PC-9 (cell line): ENCODE measurements at places on chromosomes 3 and 15. TPM values are rescaled to one million over a fixed set of nuclear protein-coding genes. Genes with fewer than 3 reads are reported as not detected.
A peak's percentile ranks its signal among the peaks of the same experiment; 100 is the strongest.

The NANOGP8 gene
- not detected in 2 replicates for total RNA-seq

The CHD2 gene
- total RNA-seq, result 105 and 120 TPM in 2 replicates

The GPR176 gene
- 4.2 and 4.7 TPM in 2 replicates for total RNA-seq

The SLC12A1 gene
- total RNA-seq, result not detected in 2 replicates

The FAM174B gene
- 77.5 and 90.3 TPM in 2 replicates for total RNA-seq

The PIERCE2 gene
- total RNA-seq, result 1.2 and 2.1 TPM in 2 replicates

The CYP1A2 gene
- total RNA-seq, result not detected in 2 replicates

The PTH1R gene
- not detected in 2 replicates for total RNA-seq

The OR5K2 gene
- not detected in 2 replicates for total RNA-seq

The CHDH gene
- total RNA-seq, result 0.28 TPM in 1 of 2 replicates, not detected in the other

The DTWD1 gene
- total RNA-seq, result 21.1 and 24.5 TPM in 2 replicates

DNA sequence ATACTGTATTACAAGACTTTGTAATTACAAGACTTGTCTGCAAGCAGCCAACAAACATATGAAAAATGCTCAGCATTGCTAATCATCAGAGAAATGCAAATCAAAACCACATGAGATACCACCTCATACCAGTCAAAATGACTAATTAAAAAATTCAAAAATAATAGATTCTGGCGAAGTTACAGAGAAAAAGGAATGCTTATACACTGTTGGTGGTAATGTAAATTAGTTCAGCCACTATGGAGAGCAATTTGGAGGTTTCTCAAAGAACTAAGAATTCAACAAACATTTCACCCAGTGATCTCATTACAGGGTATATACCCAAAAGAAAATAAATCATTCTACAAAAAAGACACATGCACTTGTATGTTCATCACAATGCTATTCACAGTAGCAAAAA lies 617.5 kb upstream of the CCDC54 start:
- DNase-seq, result no peak

GRCh38 chr15:38610748-38611147 lies 46.1 kb upstream of the RASGRP1 start:
- DNase-seq, result no peak

- DNase-seq, result no peak
Observed at GRCh38 chr3:105466495-105467404, 100.0 kb downstream of the ALCAM start.

- peak; percentile 25 for DNase-seq
Observed at GRCh38 chr3:156382458-156383346, 172.2 kb downstream of the SSR3 start.

DNA sequence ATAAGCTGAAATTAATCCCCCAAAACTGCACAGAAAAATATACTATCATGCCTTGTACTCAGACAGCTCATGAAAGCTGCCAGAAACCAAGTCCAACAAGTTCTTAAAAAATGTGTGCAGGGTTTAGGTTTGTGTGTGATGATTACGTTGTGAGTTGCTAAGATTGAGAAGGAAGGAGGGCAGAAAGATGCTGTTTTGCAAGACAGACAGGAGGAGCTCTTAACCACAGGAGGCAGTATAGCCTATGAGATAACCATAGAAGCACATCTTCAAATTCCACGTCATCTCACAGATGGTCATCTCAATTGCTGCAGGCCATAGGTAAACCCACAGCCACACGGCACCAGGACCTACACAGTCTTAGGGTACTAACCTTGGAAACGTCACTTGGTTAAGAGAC lies 191.9 kb downstream of the STT3B start:
- no peak for DNase-seq

GRCh38 chr3:14562121-14562890 lies 22.2 kb upstream of the GRIP2 start:
- no peak for DNase-seq

- DNase-seq, result no peak
Observed at GRCh38 chr15:73282567-73283365, 86.0 kb downstream of the HCN4 start.

DNA sequence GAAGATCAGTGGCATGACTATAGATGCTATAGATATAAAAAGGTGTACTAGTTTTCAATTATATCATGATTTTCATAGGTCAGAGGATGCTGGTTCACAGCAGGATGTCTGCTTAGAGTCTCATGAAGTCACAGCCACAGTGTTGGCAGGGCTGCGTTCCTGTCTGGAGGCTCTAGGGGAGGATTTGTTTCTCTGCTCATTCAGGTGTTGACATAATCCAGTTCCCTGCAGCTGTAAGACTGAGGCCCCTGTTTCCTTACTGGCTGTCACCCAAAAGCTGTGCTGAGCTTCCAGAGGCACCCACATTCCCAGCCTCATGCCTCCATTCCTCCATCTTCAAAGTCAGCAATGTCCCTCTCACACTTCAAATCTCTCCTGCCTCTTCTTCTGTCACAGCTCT lies 170.7 kb downstream of the OCA2 start:
- no peak for DNase-seq

GRCh38 chr3:158463556-158463955 lies 107.4 kb upstream of the MLF1 start:
- no peak for DNase-seq

DNA sequence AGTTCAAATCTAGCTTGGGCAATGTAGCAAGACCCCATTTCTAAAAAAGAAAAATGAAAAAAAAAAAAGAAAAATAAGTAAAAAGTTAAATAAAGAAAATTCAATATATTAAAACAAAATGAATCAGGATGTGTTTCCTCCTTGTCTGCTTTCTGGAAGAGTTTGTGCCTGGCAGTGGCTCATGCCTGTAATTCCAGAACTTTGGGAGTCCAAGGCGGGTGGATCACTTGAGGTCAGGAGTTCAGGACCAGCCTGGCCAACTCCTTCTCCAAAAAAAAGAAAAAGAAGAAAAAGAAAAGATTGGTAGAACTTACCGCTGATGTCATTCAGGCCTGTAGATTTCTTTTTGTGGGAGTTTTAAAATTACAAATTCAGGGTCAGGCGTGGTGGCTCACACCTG lies 36.8 kb downstream of the DAG1 start:
- DNase-seq, result no peak

GRCh38 chr3:40753951-40754350 lies 229.2 kb downstream of the ZNF621 start:
- no peak for DNase-seq

- DNase-seq, result no peak
Observed at GRCh38 chr3:106299300-106300098, 430.7 kb upstream of the CBLB start.

GRCh38 chr15:61582092-61582491 lies 353.0 kb upstream of the RORA start:
- no peak for DNase-seq

GRCh38 chr3:13194285-13195209 lies 121.3 kb upstream of the IQSEC1 start:
- DNase-seq, result no peak

- DNase-seq, result no peak
Observed at GRCh38 chr3:195224980-195225580, 45.9 kb downstream of the XXYLT1 start.

- no peak for DNase-seq
Observed at GRCh38 chr3:47512416-47513124, 942 bp downstream of the ELP6 start.

DNA sequence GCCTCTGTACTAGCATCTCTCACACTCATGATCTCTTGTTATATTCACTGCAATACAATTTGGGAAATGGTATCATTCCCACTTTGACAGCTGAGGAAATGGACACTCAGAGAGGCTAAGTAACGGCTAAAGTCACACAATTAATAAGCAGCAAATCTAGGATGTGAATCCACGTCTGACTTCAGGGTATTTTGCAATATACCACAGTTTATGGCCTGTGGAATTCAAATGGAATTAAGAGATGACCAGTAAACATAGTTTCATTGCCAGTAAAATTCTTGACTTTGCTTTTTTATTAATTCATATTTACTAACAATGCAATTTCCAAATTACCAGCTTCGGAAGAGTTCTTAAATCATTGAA lies 61.1 kb downstream of the CCNL1 start:
- no peak for DNase-seq

DNA sequence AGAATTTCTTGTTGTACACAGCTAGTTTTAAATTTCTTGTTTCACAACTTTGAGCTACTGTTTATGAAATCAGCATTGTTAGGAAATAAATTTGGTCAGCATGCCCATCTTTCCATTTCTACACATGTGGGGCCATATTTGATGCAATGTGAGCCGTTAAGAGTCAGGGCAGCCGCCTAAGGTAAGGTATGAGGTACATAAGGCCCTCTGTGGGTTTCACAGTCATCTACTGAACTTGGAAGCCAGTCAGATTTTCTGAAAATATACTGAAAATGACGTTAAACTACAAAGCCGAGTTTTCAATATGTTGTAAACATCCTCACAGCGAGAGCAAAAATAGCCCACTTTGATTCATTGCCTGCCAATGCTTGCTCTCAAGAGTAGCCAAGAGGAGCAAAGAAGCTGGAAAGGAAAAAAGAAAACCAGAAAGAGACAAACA lies 94.7 kb upstream of the PDZRN3 start:
- DNase-seq, result no peak

- no peak for DNase-seq
Observed at GRCh38 chr15:92111751-92112150, 258.2 kb downstream of the SLCO3A1 start.

GRCh38 chr15:80996247-80996646 lies 4.5 kb upstream of the TLNRD1 start:
- DNase-seq, result no peak

GRCh38 chr3:175748087-175748730 lies 889.1 kb downstream of the NAALADL2 start:
- DNase-seq, result no peak

DNA sequence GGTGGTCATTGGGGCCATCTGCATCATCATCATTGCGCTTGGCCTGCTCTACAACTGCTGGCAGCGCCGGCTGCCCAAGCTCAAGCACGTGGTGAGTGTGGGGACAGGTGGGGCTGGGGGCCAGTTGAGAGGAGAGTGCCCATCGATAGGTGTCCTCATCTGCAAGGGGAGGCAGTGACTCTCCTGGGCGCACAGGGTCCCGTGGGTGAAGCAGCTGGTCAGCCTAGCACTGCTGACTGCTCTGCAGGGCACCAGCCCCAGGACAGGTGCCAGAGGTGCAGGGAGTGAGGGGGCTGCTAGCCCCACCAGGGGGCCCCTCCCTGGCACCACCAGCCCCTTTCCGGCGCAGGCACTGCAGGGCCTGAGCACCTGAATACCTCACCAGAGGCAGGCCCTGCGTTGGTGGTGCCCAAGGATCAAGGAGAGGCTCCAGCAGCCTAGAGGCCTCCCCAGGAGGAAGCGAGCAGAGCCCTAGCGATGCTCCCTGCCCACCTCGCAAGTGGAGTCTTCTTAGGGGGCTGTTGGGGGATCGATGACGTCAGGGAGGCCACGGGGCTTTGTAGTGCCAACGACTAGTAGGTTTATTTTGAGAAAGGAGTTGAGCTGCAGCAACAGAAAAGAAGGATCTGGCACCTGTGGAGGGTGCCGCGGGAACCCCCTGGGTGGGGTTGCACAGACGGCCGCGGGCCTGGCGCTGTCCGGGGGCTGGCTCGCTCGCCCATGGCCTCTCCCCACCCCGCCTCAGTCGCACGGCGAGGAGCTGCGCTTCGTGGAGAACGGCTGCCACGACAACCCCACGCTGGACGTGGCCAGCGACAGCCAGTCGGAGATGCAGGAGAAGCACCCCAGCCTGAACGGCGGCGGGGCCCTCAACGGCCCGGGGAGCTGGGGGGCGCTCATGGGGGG lies 976 bp upstream of the ABTB1 start:
- DNase-seq, result no peak

- DNase-seq, result no peak
Observed at GRCh38 chr15:33045066-33045810, 149.3 kb downstream of the FMN1 start.
